ENCODE measurements at places on chromosomes 4 and X.

- DNase-seq: no peak
Measured at GRCh38 chr4:150235808-150236271, 157.6 kb downstream of the DCLK2 start.

- DNase-seq: peak; percentile 44
Measured at GRCh38 chrX:52923781-52924241, 26.7 kb downstream of the FAM156B start.

DNA sequence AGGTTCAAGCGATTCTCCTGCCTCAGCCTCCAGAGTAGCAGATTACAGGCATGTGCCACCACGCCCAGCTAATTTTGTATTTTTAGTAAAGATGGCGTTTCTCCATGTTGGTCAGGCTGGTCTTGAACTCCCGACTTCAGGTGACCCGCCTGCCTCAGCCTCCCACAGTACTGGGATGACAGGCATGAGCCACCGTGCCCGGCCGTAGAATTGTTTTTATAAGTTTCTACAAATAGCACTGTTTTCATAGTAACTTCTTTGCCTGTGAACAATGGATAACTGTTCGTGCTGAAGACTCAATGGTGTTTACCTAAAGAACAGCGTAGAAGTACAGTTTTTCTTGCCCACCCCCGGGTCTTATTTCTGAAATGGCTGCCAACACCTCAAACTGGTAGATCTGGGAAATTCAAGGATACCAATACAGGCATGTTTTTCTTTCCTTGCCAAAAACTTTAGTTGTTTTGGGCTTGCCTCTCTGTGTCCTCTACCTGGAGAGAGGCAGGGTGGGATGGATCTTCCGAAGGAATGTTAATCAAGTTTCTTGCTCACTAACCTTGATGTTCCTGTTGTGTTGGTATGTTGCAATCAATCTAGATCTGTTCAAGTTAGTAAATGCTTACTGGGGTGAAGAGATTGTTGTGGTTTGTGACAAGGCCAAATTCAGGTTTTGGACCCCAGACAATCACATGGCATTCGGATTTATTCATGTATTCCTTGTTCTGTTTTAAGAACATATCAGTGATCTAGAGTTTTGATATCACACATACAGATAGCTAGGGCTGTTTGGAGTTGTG is 2.8 kb upstream of the RUFY3 start:
- no peak for DNase-seq

DNA sequence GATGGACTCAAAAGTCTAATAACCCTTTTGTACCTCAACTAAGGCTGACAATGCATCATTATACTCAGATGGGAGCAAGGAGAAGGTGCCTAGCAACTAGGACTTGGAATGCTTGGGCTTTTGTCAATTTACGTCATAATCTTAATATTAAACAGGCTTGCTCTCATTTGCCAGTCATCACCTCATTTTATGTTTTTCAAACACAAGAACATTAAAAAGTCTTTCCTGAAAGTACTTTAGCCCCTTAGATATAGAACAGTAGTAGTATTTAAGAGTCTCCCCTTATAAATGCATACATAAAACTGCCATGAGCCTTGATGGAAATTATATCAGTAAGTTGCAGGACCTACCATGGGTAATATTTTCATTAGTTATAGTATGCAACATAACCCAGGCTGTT is 150.7 kb upstream of the INTU start:
- DNase-seq: no peak

- DNase-seq: no peak
Measured at GRCh38 chrX:110985470-110985869, 110.5 kb upstream of the PAK3 start.

DNA sequence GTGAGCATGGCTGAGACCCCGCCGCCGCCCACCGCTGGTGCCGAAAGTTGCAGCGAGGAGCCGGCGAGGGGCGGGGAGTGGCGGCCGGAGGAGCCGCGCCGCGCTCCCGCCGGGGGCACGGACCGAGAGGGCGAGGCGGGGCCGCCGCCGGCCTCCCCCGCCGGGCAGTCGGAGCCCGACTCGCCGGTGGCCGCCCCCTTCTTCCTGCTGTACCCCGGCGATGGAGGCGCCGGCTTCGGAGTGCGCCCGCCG is 16.5 kb downstream of the UTP3 start:
- no peak for DNase-seq

DNA sequence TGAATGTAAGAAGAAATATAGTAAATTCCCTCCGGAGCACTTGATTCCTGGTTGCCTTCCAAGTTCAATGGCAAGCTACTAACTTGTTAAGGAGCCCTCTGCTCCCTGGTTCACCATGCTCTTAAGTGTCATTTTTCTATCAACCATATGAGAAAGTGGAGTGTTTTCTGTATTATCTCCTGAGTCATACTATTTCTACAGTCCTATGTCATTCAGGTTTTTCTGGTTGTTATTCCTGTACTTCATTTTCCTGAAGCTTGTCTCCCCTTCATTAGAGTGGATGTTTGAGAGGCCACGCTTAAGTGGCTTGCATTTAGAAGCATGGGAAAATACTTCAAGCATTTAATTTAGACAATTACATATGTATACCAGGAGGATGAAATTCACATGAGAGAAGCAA is 14.7 kb upstream of the EPGN start:
- DNase-seq: no peak

DNA sequence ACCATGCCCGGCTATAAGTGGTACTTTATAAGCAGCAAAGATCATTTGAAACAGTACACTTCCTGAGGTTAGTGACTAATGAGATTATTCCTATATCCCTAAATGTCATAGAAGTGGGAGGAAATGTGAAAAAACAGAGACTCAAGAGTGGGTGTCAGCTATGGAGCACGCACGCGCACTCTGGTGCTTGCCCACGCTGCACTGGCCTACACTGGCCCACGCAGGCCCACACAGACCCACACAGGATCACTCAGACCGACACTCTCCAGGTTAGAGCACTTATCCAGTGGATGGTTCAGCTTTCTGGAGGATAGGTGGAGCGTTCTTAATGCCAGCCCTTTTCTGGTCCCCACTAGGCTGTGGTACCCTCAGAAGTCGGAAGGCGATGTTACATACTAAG is 78.5 kb downstream of the IL1RAPL1 start:
- DNase-seq: no peak

DNA sequence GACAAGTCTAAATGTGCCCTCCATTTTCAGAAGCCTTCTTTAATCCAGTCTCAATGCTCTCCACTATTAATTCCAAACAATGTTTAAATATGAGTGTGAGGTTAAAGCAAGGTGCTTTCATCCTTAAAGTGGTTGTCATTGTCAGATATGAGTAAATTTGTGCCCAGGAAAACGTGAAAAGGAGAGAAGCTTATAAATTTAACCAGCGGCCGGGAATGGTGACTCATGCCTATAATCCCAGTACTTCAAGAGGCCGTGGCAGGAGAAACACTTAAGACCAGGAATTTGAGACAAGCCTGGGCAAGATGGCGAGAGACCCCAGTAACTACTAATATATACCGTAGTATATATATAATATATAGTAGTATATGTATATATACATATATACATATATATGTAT is 270.0 kb downstream of the ARHGAP24 start:
- DNase-seq: no peak

- no peak for DNase-seq
Measured at GRCh38 chr4:148346657-148347056, 95.6 kb downstream of the NR3C2 start.

DNA sequence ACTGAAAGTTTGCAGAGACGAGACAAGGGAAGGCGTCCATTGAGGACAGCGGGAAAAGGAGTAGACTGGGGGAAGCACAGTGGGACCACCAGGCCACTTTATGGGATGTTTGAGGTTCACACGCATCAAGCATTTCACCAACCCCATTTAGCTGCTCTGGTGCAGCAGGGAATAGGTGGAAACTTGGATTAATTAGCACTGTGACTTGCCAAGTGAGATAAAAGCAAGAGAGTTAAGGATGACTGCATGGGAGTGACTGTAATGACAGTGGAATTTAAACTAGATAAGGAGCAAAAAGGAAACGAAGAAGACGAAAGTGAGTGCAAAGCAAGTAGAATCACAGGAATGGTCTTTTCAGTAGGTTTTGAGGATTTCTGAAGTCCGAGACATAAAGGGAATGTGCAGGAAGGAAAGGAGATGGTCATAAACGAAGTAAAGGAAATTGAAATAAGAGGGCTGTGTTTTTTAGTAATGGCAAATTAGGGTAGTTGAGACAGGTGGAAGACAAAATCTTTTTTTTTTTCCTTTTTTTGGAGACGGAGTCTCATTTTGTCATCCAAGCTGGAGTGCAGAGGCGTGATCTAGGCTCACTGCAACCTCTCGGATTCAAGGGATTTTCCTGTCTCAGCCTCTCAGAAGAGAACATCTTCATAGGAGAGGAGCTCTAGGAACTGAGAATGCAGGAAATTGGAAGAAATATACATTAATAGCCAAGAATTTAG is 119.0 kb upstream of the MAP9 start:
- no peak for DNase-seq

- no peak for DNase-seq
Measured at GRCh38 chr4:42167709-42168108, 15.3 kb upstream of the BEND4 start.

DNA sequence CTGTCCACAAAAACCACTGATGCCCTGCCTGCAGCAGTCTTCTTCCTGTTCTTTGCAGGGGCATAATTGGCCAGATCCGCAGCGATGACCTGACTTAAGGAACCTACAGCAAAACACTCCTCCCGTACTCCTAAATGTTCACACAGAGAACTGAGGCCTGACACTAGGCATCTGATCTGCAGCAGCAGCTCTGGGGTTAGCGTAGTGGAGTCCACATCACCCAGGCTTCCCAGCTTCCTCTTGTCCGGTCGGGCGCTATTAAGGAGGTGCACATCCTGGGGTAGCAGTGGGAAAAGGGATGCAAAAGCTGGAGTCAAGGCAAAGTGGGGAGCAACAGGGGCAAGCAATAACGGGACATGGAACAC is 758 bp downstream of the SCFD2 start:
- DNase-seq: peak; percentile 42

DNA sequence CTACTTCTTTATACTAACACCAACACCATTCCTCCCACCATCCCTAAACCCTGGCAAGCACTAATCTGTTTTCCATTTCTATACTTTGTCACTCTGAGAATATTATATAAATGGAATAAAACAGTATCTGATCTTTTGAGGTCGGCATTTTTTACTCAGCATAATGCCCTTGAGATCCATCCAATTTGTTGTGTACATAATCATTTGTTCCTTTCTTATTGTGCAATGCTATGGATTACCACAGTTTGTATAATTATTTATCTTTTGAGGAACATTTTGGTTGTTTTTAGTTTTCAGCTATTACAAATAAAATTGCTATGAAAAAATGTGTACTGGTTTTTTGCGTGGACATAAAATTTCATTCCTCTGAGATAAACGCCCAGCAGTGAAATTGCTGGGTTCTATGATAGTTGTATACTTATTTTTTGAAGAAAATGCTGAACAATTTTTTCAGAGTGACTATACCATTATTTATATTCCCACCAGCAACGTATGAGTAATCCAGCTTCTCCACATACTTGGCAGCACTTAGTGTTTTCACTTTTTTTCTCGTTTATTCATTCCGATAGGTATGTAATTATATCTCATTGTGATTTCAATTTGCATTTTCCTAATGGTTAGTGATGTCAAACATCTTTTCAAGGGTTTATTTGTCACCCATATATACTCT is 154.3 kb upstream of the DCAF8L1 start:
- no peak for DNase-seq

DNA sequence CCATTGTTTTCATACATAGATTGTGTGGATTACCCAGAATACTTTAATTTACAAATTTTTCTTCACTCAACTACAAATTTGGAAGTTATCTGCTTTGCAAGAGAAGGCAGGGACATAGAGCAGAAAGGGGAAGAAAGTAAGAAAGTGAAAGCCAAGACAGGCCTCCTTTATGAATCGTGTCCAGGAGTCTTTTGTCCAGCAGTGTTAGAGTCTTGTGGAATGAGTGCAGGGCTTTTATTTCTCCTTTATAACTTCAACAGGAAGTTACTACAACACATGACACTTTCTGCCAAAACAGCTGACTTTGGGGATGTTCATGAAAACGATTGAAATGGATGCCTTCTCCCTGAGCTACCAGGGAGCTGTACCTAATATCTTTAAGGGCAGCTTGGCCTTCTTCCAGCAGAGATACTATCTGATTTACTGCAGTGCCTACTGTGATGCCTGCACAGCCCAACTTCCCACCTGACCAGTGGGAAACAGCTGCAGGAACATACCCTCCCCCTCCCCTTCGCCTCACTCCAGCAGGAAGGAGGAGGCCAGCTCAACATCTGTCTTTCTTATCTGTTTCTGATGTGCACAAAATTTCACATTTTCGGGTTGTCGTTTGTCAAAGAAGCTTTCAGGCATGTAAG is 557.7 kb upstream of the SLIT2 start:
- no peak for DNase-seq

DNA sequence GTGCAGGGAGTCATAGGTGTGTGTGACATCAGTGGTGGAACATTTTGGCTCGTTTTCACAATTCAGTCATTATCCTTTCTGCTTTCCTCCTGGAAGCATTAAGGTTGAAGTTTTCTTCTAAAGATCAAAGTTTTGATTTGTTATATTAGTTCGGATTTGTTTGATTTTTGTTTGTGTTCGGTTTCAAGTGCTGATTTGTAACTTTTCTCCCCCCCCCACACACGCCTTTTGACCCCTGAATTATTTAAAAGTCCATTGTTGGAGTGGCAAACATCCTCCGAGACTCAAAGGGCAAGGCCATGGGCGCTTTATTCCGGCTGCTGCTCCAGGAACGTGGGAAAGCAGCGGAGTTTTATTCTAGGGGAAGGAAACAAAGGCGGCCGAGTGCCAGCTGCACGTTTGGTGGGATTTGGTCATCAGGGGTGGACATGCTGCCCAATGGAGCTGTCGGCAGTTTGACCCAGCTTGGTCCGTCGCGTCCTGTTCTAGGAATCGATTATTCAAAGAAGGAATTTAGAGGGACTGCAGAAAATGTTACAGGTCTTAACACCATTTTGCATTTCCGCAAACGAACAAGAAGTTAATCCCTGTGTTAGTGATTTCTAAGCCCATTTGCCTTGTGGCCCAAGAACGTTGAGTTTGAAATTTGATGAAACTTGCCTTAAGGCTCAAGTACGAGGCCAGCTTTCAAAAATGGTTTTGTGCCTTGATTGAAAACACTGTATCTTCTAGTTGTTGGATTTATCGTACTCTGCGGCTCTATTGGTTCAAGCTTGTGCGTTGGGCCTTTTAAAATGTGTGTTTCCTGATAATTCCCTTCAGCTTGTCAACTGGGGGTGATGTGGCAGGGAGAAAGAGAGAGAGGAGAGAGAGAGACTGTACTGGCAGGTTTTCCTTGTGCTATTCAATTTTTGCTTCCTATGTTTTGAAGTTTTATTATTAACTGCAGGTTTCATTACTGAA is 565 bp upstream of the ZNF41 start:
- DNase-seq: no peak

- no peak for DNase-seq
Measured at GRCh38 chr4:94480362-94480951, 28.7 kb downstream of the PDLIM5 start.

DNA sequence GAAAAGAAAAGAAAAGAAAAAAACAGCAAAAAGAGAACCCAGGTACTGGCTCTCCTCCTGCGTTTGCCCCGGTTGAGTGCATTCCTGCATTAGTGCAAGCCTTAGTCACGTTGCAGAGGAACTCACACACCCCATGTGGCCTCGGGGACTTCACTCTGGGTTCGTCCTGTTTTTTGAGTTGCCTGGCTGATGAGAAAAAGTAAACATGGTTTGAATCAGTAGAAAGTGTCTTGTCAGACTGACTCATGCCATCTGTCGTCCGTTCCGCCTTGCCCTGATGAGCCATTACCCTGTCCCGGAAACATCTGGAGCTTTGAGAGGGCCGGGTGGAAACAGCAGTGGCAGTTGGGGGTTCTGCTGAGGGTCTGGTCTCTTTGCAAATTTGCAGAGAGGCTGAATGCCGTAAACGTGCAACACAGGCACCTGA is 16.3 kb downstream of the CD99 start:
- DNase-seq: peak; percentile 97

- DNase-seq: no peak
Measured at GRCh38 chr4:71237641-71238040, 101.2 kb upstream of the SLC4A4 start.
